Chondrocyte (in vitro differentiated cells): ENCODE measurements at places on chromosomes 7 and 10.

GRCh38 chr7:100247152-100247757 is 27.5 kb downstream of the PVRIG start:
- DNase-seq = no peak

- DNase-seq = peak; percentile 94
Observed at GRCh38 chr10:46553238-46554049, 3.0 kb downstream of the GPRIN2 start.

DNA sequence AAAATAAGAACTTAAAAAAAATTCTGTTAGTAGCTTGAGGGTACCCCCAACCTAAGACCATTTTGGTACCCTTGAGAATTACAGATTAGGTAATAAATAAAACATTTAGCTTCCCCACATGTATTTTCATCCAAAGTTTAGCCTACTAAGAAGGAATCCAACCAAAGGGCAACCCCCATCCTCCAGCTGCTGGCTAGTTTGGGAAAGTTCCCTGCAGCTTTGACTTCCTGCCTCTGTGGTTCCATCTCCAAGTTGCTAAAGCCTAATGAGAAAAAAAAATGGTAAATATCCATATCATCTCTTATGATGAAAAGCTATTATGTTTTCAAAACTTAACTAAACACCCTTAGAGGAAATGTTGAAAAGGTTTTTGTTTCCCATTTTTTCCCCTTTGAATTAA is 547.2 kb downstream of the ANKRD7 start:
- DNase-seq = no peak

DNA sequence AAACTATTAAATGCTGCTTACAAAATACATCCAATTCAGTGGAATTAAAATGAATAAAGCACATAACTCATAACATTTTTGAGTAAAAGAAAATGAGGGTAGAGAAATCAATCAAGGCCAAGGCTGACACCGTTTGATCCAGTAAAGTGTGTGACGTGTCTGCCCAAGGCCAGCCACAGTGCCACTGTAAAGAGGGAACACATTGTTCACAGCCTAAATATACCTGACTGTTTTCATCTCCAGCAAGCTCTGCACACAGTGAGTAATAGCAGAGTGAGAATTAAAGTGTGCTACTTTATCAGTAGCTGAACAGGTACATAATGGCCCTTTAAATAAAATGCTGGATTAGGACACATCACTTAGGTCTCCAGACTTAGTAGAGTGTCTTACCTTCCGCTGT is 130.8 kb upstream of the DPP6 start:
- no peak for DNase-seq

- DNase-seq = no peak
Observed at GRCh38 chr10:103273041-103273441, 3.9 kb upstream of the INA start.

- DNase-seq = no peak
Observed at GRCh38 chr7:46123-46829, 146.1 kb upstream of the FAM20C start.

DNA sequence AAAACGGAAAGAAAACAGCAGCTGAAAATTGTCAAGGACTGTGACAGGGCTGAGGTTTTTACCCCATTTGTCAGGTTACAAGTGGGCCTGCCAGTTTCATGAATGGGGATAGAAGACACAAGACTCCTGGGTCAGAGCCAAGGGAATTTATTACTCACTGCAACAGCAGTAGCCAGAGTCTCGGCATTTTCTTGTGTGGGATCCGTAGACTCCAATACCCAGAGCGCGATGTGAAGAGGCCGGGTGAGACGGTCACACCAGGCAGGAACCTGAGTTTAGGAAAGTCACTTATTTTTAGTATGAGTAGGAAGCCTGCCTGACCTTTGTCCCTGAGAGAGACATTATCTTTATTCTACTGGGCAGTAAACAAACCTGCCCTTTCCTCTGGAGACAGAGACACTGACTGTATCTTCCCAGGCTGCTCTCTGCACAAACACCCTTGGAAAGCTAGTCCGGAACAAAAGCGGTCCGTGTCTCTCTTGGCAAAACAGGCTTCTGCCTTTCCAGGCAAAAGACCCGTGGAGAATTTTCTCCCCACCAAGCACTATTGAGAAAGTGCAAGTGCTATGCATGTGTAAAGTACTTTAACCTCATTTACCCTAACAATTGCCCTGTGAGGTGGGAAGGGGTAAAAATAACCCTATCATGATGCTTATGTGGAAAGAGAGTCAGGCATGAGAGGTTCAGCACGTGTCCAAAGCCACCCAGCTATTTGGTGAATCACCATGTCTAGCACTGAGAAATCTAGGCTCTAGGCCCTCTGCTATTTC is 58.4 kb downstream of the JCAD start:
- no peak for DNase-seq

GRCh38 chr7:150879345-150879744 is 27.0 kb downstream of the AOC1 start:
- DNase-seq = no peak
